ENCODE measurements at places on chromosomes 13 and 19.

- no peak for DNase-seq
These were observed 13.6 kb downstream of the MBNL2 start for GRCh38 chr13:97235549-97236231.

DNA sequence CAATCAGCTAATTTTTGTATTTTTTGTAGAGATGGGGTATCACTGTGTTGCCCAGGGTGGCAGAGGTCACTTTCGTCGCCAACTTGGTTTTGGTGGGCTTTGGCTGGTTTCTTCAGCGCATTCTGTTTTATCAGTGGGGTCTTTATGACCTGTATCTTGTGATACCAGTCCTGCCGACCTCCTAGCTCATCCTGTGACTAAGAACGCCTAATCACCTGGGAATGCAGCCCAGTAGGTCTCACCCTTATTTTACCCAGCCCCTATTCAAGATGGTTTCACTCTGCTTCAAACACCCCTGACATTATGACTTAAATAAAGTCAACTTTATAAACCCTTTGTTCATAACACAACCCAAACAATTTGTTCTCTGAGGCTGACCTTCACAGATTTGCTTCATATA, 3.0 kb upstream of the ZNF878 start:
- DNase-seq = no peak

DNA sequence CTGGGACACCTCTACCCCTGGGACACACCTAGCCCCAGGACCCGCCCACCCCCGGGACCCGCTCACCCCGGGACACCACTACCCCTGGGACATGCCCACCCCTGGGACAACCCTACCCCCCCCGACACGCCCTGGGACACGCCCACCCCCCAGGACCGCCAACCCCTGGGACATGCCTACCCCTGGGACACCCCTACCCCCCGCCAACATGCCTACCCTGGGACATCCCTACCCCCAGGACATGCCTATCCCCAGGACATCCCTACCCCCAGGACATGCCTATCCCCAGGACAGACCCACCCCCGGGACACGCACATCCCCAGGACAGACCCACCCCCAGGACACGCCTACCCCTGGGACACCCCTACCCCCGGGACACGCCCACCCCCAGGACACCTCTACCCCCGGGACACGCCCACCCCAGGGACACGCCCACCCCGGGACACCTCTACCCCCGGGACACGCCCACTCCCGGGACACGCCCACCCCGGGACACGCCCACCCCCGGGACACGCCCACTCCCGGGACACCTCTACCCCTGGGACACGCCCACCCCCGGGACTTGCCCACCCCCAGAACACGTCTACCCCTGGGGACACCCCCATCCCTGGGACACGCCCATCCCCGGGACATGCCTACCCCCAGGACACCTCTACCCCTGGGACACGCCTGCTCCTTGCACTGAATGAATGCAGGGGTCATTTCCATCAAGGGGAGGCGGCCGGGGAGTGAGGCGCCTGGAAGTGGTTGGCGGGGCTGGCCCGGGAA, 32.3 kb downstream of the ADPRHL1 start:
- DNase-seq = peak; percentile 55

DNA sequence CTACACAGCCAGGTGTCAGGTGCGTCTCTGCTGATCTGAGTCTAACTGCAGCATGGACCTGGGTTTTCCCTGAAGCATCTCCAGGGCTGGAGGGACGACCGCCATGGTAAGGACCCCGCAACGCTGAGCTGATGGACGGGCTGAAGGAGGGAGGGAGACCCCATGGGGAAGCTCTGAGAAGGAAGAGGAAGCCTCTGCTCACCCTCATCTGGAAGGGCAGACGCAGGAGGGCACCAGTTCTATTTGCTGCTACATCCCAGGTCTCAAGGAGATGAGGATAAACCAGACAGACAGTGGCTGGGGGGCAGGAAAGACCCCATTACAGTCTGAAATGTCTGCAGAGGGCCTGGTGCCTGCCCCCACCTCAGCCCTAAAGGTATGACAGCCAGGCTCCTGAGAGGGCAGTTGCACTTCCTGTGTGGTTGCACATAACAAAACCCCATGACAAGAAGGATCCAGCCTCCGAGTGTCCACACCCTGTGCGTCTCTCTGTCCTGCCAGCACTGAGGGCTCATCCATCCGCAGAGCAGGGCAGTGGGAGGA, at the start of gene LILRA2:
Gene LILRA2 (plus strand): TSS at position 461 of the 543 bp plus-strand sequence. CDS start 89 bp downstream, outside the sequence.
- DNase-seq = no peak

GRCh38 chr13:24005755-24006281, 108.5 kb upstream of the C1QTNF9B start:
- no peak for DNase-seq

DNA sequence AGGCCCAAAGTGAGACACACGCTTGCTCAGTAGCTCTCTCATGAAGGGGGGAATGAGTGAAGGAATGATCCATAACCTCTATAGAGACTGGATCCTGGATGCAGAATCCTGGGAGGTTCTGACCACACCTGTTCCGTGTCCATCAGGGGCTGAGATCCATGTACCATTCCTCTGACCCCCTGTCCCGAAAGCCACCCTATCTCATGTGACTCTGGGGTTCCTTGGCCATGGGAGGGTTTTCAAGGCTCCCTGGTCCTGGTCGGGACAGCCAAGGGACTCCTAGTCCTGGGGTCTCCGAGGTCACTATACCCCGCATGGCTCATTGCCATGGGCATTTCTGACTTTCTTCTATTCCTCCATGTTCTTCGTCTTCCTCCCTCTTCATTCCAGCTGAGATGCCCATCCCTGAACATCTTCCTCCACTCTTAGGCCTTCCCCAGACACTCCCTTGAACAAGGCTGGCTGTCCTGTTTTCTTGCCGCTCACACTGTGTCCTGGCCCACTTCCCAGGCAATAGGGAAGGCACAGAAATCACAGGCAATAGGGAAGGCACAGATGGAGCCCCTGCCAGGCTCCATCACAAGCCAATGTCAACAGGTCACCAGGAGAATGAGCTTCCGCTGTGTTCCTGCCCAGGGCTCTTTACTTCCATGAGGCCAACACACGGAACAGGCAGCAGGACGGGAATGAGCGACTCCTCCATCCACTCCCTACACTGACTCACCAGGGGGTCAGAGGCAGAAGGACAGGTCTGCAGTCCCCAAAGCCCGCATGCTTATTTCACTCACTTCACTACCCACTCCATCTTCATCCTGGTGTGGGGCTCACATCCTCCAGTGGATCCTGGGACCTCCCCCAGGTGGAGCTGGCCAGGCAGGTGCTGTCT, 3.2 kb downstream of the CEACAM5 start:
- DNase-seq = no peak

GRCh38 chr13:113813749-113814434, 50.0 kb downstream of the GAS6 start:
- no peak for DNase-seq

DNA sequence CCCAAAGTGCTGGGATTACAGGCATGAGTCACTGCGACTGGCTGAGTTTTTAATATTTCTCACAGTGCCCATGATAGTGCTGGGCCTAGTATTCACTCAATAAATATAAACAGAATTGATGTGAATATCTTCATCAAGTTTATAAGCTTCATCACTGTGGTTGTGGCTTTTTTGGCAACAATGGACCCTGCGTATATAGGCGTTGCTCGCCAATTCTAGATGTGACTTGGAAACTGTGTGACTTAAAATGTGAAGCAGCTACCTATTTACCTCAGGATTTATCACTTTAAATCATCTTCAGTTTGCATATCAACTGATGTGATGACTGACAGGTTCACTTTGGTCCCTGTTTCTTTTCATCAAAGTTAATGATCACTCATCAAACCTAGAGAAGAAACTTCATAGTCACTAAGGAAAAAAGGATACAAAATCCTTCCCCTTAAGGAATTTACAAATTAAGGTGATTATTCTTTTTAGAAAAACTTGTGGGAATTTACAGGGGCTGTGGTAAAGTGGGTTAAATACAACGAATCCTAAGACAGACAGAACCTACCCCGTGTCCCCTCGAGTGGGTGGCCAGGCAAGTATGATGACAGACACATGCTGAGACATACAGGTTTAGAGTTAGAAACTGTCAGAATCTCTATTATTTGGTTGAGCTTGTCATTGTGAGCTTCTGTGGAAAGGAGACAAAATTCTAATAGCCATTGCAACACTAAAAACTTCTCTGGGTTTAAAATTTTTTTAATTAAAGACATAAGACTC, 101.3 kb downstream of the AKAP11 start:
- DNase-seq = no peak

DNA sequence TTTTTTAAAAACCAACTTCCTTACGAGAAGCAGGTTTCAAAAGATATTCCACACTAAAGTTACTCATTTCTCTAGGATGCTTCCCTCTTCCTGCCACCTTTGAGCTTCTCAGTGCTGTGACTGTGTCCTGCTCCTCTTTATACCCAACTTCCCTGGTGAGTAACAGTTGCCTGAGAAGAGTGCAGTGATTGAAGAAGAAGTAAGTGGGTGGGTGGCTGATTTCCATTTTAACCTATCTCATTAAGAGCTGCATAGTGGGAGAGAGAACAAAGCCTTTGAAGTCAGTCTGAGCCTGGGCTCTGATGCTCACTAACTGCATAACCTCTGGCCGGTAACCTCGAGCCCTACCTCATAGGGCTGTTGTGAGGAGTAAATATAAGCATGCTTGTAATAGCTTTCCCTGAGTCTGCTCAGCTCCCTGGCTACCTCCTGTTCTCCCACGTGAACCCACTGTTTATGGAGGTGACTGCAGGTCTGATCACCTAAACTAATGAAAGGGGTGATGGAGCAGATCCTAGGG, 977.3 kb downstream of the UQCRFS1 start:
- no peak for DNase-seq

DNA sequence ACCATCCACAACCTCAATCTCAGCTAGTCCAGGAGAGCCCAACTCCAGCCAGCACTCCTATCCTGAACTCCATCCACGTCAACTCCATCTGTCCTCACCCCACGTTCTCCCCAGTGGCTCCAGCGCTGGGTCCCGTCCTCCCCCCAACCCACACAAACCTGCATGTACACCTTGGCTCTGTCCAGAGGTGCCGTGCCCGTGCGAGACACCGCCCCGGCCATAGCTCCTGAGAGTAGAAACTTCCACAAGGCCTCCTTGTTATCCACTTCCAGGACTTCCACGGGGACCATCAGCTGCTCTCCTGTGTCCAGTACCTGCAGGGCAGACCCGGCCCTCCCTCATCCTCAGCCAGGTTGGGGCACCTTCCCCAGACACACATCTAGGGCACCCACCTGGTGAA, 1.7 kb downstream of the SLC25A41 start:
- DNase-seq = no peak

DNA sequence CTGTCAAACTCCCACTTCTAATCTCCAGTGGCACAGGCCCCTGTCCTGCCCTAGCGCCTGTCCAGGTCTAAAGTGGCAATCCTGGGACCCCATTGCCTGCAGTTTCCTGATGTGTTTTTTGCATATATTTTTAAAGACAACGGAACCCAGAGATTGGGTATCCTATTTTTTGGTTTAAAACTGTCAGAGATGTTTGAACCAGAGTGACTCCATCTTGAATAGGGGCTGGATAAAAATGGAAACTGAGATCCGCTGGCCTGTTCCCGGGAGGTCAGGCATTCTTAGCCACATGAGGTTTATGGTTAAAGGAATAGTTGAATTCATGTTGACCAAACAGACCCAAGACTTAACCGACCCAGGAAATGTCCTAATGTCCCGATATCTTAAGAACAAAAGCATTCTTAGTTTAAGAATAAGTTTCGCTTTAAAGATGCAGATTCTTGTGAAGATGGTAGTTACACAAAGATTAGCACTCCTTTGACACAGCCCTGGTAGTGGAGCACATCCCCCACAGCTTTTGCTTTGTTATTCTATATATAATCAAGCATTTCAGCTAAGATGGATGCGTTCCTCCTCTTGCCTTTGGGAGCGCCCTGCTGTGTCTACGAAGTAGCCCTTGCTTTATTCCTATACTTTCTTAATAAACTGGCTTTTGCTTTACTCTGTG, 332.1 kb downstream of the UQCRFS1 start:
- DNase-seq = no peak

- no peak for DNase-seq
These were observed 16.6 kb downstream of the GNA15 start for GRCh38 chr19:3152419-3152780.

DNA sequence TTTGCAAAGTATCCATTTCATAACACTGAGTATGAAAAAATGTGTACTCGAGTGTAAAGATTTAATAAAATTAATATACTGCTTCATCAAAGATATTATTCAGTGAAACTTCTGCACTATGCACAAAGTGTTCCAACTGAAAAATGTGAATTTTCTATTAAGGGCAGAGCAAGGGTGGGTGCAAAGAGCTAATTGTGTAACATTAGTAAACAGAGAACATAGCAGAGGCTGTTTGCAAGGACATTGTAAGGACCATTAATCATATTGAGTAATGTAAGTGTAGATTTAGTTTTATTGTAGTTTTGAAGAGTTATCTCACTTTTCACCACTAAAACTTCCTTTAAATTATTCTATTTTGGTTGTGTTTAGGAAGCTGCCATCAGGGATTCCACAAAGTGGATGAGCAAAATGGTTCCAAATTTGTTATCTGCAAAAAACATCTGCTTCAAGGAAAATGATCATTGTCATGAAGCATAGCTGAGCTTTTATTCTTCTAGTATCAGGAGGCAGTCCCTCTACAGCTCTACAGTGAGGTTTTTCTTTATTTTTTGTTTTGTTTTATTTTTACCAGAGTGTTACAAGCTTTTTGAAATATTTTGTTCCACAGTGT, 1375.4 kb downstream of the SLITRK1 start:
- no peak for DNase-seq

DNA sequence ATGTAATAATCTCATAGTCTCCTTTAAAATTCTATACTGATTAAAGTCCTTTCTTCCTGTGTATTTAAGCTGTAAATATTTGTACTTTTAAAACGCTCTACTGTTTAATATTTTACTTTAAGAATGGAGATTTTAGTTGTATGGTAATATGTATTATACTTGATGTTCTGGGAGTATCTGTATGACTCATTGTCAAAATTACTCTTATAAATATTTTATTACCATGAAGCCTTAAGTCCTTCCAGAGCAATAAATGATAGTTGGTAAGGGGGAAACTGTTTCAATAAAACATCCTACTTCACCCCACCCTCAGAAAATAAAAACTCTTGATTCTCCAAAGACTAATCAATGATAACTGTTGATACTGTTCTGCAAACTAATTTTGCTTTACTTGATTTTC, 6.4 kb downstream of the PCDH9 start:
- DNase-seq = no peak

DNA sequence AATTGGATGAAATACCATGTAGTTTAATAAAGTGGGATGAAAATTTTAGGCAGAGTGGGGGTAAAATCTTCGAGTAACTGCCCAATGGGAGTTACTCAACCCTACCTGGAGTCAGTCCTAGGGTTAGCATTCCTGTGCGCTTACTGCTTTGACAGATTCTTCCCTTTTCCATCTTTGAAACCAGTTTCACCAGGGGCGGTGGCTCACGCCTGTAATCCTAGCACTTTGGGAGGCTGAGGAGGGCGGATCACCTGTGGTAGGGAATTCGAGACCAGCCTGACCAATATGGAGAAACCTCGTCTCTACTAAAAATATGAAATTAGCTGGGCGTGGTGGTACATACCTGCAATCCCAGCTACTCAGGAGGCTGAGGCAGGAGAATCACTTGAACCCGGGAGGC, 37.0 kb upstream of the CXCL17 start:
- DNase-seq = no peak

DNA sequence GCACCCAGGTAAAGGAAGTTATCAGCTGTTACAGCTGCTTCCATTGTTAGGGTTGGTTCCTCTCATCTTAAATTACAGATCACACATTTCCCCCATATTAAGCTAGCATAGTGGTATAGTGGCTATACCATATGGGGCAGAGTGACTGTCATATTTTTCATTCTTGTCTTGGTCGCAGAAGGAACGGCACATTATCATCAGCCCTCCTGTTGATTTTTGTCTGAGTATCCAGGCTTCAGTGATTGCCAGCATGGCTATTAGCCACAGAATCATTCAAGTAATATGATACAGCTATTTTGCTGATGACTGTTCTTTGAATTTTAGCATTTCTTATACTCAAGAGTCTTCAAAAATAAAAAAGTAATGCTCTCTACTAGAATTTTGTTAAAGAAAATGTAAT, 240.9 kb downstream of the LIG4 start:
- no peak for DNase-seq
